ENCODE measurements at places on chromosomes 6 and 20.

DNA sequence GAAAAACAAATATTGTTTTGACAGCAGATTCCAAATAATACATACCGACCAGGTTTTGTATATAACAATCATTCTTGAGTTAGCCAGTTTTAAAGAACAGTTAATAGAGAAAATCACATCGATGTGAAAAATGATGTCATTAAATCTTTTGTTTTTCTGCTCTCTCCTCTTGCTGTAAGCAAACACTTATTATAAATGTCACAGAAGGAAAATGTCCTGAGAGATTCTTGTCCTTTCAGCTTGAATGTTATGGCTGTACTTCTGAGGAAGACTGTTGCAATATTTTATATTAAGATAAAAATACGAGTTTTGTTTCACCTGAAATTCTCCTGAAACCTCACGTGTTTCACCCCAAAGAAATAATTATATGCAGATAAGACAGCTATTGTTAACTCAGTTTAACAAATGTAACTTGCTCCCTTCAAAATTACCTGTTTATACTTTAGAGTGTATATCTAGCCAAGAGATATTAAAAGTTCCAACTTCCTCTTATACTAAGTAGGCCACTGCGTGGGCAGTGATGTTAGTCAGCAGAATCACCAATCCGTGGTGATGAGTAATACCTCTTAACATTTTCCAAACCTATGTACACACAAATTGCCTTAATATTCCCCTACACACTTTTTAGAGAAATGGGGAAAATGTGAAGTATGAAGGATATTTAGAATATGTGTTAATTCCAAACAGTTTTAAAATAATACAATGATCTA, 1111.4 kb upstream of the CITED2 start:
- DNase-seq: no peak

- peak; percentile 60 for DNase-seq
These were observed 66.3 kb upstream of the DST start for GRCh38 chr6:56708810-56709597.

GRCh38 chr6:136716917-136717715, 75.2 kb downstream of the MAP3K5 start:
- DNase-seq: no peak

- DNase-seq: no peak
These were observed 7.5 kb downstream of the CD2AP start for GRCh38 chr6:47485083-47485482.

DNA sequence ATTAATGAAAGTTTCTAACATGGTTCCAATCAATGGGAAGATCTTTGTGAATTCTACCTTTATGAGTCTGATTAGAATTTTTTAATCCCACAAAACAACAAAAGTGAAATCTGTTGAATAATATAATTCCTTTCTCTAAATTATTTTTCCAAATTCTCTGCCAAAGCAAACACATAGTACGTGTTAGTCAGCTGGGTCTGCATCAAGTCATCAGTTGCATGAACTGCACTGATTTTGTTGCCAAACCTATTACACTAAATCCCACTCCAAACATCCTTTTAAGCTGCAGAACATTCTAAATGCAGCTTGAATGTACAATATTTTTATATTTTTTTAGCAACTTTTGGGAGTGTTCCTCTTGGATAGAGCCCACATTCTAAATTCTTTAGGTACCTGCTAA, 199.0 kb upstream of the HSF2 start:
- DNase-seq: no peak

Data from NCI-H1105 (cell line).